Omental fat pad (tissue), 4 donors: ENCODE measurements at places on chromosomes 4 and X. TPM values are rescaled to one million over a fixed set of nuclear protein-coding genes. Genes with fewer than 3 reads are reported as not detected.

Gene CC2D2A
- total RNA-seq, result 9.6 TPM

Gene PRPS2
- total RNA-seq, result 16.1 TPM

Gene MGST2
- total RNA-seq, result 83.1 TPM

Gene STOX2
- total RNA-seq, result 6.5 TPM

Gene F11
- 0.19 TPM for total RNA-seq

Gene ARMCX2
- 32.1 TPM for total RNA-seq

Gene ELOVL6
- 4.9 TPM for total RNA-seq

Gene CNKSR2
- 8.4 TPM for total RNA-seq

Gene UGT2B15
- not detected for total RNA-seq

Gene USP27X
- total RNA-seq, result 2.8 TPM

Gene MAPK10
- total RNA-seq, result 38.5 TPM

Gene CD38
- 13.9 TPM for total RNA-seq

Gene GRPR
- not detected for total RNA-seq

Gene PPA2
- total RNA-seq, result 57.0 TPM

Gene GBA3
- total RNA-seq, result 0.56 TPM

Gene DUSP21
- not detected for total RNA-seq

Gene GDPD2
- not detected for total RNA-seq

Gene SOWAHD
- not detected for total RNA-seq

Gene ZGRF1
- 2.9 TPM for total RNA-seq

Gene PHOX2B
- total RNA-seq, result not detected

Gene PFKFB1
- total RNA-seq, result 14.5 TPM

Gene PABPC4L
- total RNA-seq, result 7.6 TPM

Gene OTC
- total RNA-seq, result 9.8 TPM

Gene HTR2C
- not detected for total RNA-seq

Gene PAGE3
- total RNA-seq, result not detected

Gene H2BW1
- not detected for total RNA-seq
